ENCODE measurements at places on chromosomes 6 and 20. TPM values are rescaled to one million over a fixed set of nuclear protein-coding genes. Genes with fewer than 3 reads are reported as not detected.

EDN1 gene
- polyA plus RNA-seq = 40.3 TPM

MUCL3 gene
- 0.10 TPM for polyA plus RNA-seq

SLC4A11 gene
- polyA plus RNA-seq = 1.1 TPM

TMEM14B gene
- polyA plus RNA-seq = 122 TPM

OSBPL2 gene
- polyA plus RNA-seq = 25.8 TPM

REM1 gene
- polyA plus RNA-seq = 8.9 TPM

GCNT2 gene
- 17.0 TPM for polyA plus RNA-seq

BANF2 gene
- polyA plus RNA-seq = not detected

OR2W1 gene
- polyA plus RNA-seq = not detected

RBBP8NL gene
- polyA plus RNA-seq = 3.5 TPM

OR2J3 gene
- polyA plus RNA-seq = not detected

COL11A2 gene
- 3.8 TPM for polyA plus RNA-seq

TFAP2C gene
- polyA plus RNA-seq = 3.2 TPM
